Esophagus muscularis mucosa (tissue), 4 donors: ENCODE measurements at places on chromosomes 7 and 10. TPM values are rescaled to one million over a fixed set of nuclear protein-coding genes. Genes with fewer than 3 reads are reported as not detected.

Gene HSPA12A
- total RNA-seq, result 24.5 TPM

Gene EBF3
- 7.3 TPM for total RNA-seq

Gene GTF2IRD1
- total RNA-seq, result 20.8 TPM

Gene UNCX
- not detected for total RNA-seq

Gene CCDC6
- total RNA-seq, result 71.0 TPM

Gene STEAP4
- 72.4 TPM for total RNA-seq

Gene MYPN
- 0.52 TPM for total RNA-seq

Gene CAMK1D
- 8.4 TPM for total RNA-seq

Gene ANKRD30A
- not detected for total RNA-seq

Gene PRF1
- 1.2 TPM for total RNA-seq

Gene NANOS1
- total RNA-seq, result 14.3 TPM

Gene OPN1SW
- total RNA-seq, result not detected

Gene GSAP
- total RNA-seq, result 12.6 TPM

Gene GIMAP7
- 19.5 TPM for total RNA-seq

Gene CRPPA
- 3.6 TPM for total RNA-seq

Gene CLCN1
- not detected for total RNA-seq

Gene SLC25A13
- 8.6 TPM for total RNA-seq

Gene HOXA11
- total RNA-seq, result not detected
